GM12864 (cell line): ENCODE measurements at places on chromosomes 11 and 22.
A peak's percentile ranks its signal among the peaks of the same experiment; 100 is the strongest.

- no peak for DNase-seq
These were observed 103.2 kb downstream of the SLC1A2 start for GRCh38 chr11:35316161-35316560.

DNA sequence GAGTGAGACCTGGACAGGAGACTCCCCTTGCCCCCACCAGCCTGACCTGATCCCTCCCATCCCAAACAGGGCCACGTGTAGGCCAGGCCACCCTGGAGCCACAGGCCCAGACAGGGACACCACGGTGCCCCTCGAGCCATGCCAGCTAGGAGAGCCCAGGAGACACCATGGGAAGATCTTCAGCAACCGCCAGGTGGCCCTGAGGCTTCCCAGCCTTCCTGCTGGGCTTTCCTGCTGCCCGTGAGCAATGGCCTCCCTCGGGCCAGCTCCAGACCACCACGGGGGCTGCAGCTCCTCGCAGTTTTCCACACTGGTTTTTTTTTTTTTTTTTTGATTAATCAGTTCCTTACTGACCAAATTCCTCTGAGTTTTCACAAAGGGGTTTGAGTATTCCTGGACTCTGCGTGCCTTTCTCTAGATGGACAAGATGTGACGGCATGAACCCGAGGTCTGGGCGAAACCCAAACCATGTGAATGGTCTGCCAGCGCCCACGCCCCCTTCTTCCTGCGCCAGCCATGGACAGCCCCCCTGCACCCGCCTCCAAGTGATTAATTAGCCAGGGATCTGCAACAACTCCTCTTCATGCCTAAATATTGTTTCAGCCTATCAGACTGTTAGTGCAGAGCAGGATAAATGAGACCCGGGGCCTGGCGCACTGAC, 40.9 kb downstream of the TBX1 start:
- DNase-seq: no peak

GRCh38 chr22:39580006-39580441, 9.5 kb downstream of the CACNA1I start:
- no peak for DNase-seq

- DNase-seq: no peak
These were observed 77.6 kb downstream of the PACSIN2 start for GRCh38 chr22:42937164-42937843.

DNA sequence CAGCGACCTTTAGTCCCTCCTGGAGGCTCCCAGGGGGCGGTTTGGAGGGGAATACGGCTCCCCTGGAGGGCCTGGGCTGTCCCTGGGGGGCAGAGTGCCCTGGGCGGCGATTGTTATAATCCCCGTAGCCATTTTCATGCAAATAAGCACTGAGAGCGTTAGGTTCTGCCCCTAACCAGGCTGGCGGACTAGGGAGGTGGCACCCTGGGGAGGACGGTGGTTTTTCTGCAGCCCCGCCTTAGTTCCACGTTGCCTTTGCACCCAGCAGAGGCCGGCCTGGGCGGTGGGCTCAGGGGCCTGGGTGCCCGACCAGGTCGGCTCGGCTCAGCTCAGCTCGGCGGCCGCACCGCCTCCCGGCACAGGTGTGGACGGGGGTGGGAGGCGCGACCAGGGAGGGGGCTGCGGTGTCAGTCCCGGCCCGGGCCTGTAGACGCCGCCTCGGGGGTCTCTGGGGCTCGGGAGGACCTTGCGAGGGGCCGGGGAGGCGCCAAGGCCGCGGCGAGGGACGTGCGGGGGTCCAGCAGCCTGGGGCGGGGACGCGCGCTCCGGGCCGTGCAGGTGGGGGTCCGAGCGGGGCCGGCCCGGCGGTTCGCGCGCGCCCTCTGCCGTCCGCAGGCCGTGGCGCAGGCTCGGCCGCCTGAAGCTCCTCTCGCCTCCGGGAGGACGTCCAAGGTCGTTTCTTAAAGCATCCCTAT, 2.3 kb upstream of the DUSP8 start:
- DNase-seq: no peak

DNA sequence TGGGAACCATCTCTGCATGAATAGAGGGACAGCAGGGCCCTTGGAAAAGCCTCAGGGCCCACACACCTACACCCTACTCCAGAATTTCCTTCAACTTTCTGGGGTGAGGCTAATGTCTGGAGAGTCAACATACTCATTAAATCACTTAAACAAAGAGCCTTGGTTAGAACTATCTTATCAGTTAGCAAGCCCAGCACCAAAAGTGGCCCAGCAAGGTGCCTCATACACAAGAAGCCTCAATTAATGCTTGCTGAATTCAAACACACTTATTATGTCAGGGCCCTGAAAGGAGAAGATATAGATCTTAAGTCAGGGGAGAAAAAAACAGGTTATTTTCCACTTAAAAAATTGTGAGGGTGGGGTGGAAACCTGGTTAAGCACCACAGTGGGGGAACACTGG, 61.4 kb downstream of the C11orf58 start:
- DNase-seq: no peak

DNA sequence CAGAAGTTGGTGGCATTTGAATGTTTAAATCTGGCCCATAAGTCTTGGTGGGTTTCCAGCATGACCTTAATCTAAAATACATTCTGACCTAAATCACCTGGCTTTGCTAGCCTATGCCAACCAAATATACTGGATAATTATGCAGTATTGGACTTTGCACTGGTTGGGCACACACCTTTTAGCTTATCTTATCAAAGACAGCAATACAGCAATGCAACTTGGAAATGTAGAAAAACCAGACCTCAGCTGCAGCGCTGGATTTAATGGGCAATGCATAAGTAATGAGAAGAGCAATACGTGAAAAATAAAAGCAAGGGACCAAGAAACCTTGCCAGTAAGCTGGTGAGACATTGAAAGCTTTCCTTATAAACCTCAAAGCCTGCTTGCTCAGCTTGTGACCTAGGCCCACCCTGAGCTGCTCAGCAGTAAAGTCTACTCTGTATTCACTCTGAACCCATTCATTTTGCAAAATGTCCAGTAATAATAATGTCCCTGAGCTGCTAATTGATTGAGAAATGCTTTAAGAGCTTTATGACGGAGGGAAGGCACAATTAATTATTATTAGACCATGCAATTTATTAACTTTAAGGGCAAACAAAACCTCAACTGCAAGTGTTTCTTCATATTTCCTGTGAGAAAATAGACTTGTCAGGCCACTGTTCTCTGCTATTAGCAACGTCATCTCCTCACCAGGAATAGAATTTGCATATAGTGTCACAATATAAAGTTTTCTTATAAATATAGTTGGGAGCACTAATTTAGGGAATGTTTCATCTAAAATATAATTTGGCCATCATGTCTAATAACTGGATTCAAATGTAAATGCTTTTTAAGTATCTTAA, 49.4 kb upstream of the CEP295 start:
- no peak for DNase-seq

GRCh38 chr11:115873813-115874212, 369.6 kb upstream of the CADM1 start:
- DNase-seq: peak; percentile 47

- DNase-seq: no peak
These were observed 25.4 kb upstream of the ADORA2A start for GRCh38 chr22:24401931-24402367.

GRCh38 chr11:115167456-115167855, 336.8 kb downstream of the CADM1 start:
- DNase-seq: no peak

GRCh38 chr11:77416357-77416756, 57.5 kb downstream of the PAK1 start:
- DNase-seq: no peak

DNA sequence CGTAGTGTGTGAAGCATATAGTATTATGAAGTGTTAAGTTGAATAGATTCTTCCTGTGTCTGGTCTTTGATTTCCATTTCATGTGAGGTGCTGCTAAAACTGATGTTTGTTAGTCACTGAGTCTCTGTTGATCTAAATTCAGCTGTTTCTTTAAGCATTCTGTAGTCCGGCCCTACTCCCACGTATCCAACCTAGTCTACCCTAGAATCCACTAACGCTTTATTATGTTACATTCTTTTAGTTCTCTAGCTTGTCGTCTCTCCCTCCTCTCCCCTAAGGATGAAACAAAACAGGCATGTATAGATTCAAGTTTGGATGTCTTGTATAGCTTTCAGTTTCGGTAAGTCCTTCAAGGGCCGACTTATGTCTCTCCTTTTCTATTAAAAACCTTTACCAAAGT, 4.1 kb downstream of the WEE1 start:
- no peak for DNase-seq

DNA sequence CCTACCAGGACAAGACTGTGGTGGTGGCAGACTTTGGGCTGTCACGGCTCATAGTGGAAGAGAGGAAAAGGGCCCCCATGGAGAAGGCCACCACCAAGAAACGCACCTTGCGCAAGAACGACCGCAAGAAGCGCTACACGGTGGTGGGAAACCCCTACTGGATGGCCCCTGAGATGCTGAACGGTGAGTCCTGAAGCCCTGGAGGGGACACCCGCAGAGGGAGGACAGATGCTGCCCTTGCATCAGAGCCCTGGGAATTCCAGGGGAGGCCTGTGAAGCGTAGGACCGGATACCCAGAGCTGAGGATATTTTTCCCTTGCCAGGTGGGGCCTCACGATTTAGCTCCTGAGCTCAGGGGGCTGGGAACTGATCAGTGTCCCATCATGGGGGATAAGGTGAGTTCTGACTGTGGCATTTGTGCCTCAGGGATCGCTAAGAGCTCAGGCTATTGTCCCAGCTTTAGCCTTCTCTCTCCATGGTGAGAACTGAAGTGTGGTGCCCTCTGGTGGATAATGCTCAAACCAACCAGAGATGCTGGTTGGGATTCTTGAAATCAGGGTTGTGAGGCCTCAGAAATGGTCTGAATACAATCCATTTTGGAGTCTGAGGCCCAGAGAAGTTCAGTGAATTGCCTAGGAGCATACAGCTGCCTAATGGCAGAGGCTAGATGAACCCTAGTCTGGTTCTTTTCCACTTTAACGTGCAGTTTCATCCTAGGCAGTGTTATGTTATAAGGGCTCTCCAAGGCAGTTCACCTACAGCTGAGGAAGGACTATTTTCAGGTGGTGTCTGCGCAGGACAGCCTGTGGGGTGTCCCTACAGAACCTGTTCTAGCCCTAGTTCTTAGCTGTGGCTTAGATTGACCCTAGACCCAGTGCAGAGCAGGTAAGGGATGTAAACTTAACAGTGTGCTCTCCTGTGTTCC, 19.5 kb downstream of the PIK3IP1 start:
- no peak for DNase-seq

DNA sequence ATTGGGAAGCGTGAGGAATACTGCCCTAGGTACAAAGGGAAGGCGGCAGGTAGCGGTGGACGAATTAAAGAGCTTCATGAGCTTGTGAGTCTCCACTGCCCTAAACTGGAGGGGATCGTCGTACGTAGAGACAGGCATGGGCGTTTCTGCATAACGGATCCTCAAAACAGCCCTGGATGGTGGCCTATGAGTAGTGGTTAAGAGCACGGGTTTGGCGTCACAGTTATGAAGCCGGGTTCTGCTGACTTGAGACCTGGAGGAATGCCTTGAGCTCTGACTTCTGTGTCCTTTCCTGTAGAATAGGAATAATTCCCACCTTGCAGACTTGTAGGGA, 335 bp downstream of the TMEM138 start:
- no peak for DNase-seq

DNA sequence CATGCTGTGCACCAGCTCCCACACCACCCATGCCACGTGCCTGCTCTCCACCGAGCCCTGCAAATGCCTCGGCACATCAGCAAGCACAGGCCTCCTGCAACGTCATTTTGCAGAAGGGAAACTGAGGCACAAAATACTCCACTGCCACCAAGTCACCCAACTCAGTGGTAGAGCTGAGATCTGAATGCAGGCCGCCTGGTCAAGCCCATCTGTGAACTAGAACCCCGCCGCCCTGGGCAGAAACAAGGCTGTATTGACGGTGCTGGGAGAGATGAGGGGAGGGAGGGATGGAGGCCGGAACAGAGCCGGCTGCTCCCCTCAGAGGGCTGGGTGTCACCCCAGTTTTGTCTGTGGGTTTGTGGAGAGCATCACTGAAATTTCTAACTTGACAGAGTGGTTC, 81.4 kb downstream of the CDKN1C start:
- no peak for DNase-seq

- no peak for DNase-seq
These were observed 129.6 kb upstream of the POU2AF2 start for GRCh38 chr11:111115890-111116289.

DNA sequence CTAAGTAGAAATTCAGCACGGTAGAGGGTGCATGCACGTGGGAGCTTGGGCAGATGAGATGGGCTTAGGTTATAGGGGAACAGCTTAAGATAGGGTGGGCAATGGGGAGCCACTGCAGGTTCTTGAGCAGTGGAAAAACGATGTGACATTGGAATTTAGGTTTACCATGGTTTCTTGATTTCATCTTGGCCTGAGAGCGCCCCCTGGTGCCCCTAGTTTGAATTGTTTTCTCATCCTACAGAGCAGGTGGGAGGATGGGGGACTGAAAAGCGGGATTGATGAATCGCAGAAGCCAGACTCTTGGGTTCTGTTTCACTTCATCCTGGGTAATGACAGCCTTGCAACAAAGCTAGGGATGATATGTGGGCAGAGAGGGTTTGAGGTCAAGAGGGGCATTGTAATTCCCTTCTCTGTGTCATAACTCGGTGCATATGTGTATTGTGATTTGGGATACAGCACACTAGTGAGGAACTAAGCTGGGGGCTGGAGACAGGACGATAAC, 6.7 kb upstream of the MCAM start:
- DNase-seq: no peak

DNA sequence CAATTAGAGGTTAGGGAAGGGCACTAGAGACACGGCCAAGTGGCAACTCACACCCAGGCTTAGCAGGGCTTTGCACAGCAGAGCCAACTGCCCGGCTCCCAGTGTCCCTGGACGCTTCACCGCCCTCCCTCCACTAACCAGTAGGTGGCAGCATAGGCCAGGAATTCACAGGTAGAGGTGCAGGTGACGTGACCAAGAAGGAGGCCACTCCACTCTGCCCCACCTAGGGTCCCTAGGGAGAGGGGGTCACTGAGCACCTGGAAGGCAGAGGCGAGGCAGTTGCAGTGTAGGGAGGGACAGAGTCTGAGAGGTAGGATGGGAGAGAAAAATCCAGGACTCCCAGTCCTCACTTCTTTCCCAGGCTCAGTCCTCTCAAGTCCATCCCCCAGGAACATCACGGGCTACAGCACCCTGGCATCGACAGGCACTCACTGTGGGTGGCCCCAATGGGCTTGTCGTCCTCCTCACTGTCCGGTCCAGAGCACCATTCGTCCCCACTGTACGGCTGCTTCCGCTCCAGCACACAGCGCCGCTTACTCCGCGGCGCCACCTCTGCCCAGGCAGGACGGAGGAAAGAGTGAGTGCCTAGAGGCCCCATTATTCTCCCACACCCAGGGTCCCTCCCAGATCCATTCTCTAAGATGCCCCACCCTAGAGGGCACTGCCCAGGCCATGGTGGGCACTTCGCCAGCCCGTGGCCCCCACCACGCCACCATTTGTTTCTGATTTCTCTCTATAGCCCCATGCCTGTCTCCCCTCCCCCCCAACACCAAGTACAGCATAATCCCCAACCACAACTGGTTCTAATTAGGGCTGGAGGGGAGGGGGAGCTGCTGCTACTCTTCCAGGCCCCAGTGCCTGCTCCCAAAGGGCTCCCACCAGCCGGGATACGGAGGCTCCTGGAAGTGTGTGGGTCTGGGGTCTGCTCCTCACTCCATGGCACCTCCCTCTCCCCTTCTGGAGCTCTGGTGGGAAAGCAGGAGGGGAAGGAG, 18.4 kb downstream of the BCL9L start:
- DNase-seq: no peak

- no peak for DNase-seq
These were observed 41.3 kb upstream of the TUB start for GRCh38 chr11:8039530-8040260.

- no peak for DNase-seq
These were observed 19.7 kb downstream of the SLC37A2 start for GRCh38 chr11:125082611-125083311.
